H1 (cell line): ENCODE measurements at places on chromosomes 13 and 19. TPM values are rescaled to one million over a fixed set of nuclear protein-coding genes. Genes with fewer than 3 reads are reported as not detected.
A peak's percentile ranks its signal among the peaks of the same experiment; 100 is the strongest.

GRCh38 chr13:87671031-87671752 lies at the start of gene SLITRK5:
TSS of gene SLITRK5 (plus strand) at chr13:87671371. CDS start at chr13:87675389, 4,018 bp downstream.
- DNase-seq: no peak

- no peak for DNase-seq
Measured at GRCh38 chr19:41328157-41328841, 18.3 kb downstream of the CCDC97 start.

DNA sequence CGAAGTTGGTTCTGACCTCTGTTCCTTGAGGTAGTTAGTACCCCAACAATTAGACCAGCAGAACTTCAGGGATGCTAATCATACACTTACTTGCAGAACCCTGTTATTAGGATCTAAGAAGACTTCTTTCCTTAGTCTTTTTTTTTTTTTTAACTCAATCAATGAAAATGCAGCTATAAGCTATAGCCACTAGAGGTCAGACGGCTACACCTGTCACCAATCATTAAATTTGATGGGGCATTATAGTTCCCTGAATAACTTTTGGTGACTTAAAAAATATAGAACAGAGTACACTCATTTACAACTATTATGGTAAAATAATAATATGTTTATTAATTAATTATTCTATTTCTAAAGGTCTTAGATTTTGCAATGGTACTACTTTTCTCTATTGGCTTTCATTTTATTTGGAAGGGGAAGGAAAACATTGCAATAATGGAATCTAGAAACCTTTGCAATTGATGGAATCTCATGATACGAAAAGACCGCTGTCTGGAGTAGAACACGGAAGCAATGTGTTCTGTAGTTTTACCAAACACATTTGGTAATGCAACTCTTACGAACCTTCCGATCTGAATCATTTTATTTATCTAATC lies 483.2 kb downstream of the DIAPH3 start:
- DNase-seq: no peak

GRCh38 chr13:59706101-59706976 lies 457.4 kb downstream of the DIAPH3 start:
- no peak for DNase-seq

GRCh38 chr13:105327581-105328126 lies 1207.8 kb downstream of the EFNB2 start:
- no peak for DNase-seq

DNA sequence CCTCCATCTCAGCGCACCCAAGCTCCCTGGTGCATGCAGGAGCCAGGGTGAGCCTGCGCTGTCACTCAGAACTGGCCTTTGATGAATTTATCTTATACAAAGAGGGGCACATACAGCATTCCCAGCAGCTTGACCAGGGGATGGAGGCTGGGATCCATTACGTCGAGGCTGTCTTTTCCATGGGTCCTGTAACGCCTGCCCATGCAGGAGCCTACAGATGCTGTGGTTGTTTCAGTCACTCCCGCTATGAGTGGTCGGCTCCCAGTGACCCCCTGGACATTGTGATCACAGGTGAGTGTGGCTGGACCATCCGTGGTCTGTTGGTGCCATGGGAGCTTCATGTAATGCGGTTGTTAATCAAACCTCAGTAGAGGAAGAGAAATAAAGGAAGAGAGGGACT lies 33.0 kb downstream of the LAIR2 start:
- DNase-seq: no peak

DNA sequence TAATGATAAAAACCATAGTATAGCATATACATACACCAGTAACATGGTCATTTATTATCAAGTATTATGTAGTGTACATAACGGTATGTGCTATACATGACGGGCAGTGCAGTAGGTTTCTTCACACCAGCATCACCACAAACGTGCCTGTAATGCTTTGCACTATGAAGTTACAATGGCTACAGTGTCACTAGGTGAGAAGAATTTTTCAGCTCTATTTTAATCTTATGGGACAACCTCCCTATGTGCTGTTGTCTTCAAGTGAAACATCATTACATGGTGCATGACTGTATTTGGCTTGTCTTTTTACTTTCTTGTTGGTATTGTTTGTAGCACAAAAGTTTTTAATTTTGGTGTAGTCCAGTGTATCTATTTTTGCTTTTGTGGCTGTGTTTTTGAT lies 18.7 kb downstream of the CDK8 start:
- no peak for DNase-seq

DNA sequence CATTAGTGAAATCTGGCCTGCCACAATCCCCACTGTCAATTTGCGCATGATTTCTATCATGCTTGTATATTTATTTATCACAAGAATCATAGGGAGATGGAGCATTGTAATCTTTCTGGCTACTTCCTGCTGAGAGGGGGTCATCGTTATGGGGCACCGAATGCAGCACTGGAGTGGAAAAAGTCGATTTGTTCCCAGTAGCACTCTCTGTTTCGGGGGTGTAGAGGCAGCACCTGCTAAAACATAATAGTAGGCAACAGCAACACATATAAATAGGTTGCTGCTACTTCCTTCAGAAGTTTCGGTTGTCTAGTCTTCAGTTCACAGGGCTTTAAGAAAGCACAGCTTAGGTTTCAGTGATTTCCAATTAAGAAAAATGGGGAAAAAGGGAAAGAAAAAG lies 23.4 kb upstream of the CEACAM21 start:
- no peak for DNase-seq

- DNase-seq: peak; percentile 29
Measured at GRCh38 chr19:42519108-42519507, 9.2 kb downstream of the CEACAM1 start.

DNA sequence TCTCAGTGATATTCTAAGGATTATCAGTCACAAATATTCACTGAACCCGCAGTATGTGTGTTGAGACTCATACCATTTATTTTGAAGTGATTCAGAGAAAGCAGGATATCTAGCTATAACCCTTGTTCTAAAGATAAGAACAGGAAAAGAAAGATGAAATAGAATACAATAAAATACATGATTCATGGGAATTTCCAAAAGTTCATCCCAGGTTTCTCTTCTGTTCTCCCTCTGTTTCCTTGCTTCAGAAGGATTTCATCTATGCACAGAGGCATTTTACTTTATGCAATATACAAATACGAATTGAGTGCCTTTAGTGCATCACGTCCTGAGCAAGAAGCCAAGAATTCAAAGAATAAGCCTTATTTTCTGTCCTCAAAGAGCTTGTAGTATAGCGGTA lies 274.4 kb upstream of the GPC6 start:
- no peak for DNase-seq

Gene ADGRE3
- polyA plus RNA-seq: not detected in 2 replicates

Gene NBEA
- polyA plus RNA-seq: 9.0 and 14.2 TPM in 2 replicates

Gene ZNF586
- 5.7 and 8.1 TPM in 2 replicates for polyA plus RNA-seq
